Activated CD8-positive, alpha-beta memory T cell treated with anti-CD3 and anti-CD28 coated beads, Interleukin-2, amount 50 U/mL, for 4 hours (primary cell): ENCODE measurements at places on chromosomes 13 and 19.

DNA sequence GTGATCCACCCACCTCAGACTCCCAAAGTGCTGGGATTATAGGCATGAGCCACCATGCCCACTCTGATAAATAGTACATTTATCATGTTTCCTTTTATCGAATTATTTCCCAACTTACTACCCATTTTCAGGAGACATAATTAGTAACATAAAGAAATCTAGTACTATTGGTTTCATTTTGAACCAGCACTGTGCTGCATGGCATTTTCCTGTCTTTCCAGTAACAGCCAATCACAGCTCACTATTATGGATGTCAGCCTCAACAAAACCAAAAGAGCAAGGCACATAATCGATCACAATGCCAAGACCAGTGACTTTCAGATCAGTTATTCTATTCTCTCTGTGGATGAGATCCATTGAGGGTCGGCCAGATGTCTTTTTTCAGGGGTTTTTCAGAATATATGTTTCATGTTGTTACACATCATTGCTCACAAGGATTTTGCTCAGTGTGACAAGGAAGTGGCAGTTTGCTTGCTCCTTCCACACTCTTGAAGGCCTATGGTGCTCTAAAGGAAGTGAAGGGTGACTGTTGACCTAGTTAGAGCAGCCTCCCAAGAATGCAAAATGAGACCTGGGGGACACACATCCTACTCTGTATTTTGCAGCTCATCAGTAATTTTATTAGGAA is 233.4 kb downstream of the KCNRG start:
- DNase-seq = no peak

GRCh38 chr13:18944501-18945068 is 237.0 kb downstream of the TUBA3C start:
- no peak for DNase-seq

GRCh38 chr13:99827011-99827772 is 144.4 kb downstream of the ZIC5 start:
- DNase-seq = no peak

GRCh38 chr13:109366525-109366924 is 419.9 kb downstream of the IRS2 start:
- DNase-seq = no peak

DNA sequence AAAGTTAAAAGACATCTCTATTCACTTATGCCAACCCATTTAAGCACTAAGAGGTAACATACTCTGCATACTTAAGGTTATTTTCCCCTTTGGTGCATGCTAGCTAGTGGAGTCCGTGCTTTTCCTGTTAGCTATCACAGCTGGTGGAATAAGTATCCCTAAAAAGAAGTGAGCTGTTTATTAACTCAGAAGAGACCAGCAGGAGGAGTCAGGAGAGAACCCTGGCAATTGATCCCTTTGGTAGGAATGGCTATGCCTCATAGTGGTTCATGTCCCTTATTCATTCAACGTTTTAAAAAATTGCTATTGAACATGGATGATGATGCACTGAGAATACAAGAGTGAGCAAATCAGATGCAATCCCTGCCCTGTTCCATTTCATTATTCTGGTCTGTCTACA is 12.4 kb upstream of the NEK5 start:
- DNase-seq = no peak

- DNase-seq = no peak
Observed at GRCh38 chr13:33904431-33904830, 86.5 kb downstream of the RFC3 start.

GRCh38 chr13:100347968-100348367 is 240.6 kb downstream of the GGACT start:
- DNase-seq = no peak

- no peak for DNase-seq
Observed at GRCh38 chr13:72258340-72258981, 391.5 kb upstream of the DACH1 start.

GRCh38 chr19:57099199-57099661 is 20.6 kb upstream of the USP29 start:
- DNase-seq = peak; percentile 39

DNA sequence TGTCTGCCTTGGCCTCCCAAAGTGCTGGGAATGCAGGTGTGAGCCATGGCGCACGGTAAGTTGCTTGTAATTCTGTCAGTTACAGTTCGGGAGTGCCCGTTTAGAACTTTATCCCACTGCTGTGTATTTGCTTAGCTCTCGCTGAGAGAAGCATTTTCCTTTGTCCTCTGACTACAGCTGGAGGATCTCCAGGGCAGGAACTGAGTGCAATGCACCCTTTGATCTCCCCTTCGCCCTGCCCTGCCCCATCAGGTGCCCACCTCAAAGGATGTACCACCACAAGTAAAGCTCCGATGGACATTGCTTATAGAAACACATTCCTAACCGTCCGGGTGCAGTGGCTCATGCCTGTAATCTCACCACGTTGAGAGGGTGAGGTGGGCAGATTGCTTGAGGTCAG is 6.5 kb downstream of the BRME1 start:
- DNase-seq = no peak

- no peak for DNase-seq
Observed at GRCh38 chr19:56245121-56245740, 27.3 kb upstream of the EDDM13 start.

GRCh38 chr13:105790923-105791322 is 744.5 kb downstream of the EFNB2 start:
- no peak for DNase-seq

DNA sequence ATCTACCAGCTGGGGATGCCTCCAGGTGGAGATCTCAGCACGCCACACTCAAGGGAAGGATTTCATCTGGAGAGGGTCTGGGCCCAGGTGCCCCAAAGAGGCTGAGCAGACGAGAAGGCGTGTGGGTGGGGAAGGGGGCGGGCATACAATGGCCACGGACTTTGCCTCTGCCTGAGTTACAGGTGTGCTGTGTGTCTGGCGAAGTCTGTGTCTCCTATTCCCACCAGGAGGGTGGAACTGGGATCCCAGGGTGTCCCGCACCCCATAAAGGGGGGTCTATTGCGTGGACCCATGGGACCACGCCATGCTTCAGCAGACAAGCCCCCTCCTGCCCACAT is 3.6 kb downstream of the TLE2 start:
- DNase-seq = no peak

- no peak for DNase-seq
Observed at GRCh38 chr13:58729361-58729760, 1097.8 kb downstream of the PCDH17 start.

GRCh38 chr19:7792281-7792680 is 29.2 kb downstream of the CLEC4M start:
- DNase-seq = no peak

GRCh38 chr19:4059891-4060620 is 6.6 kb downstream of the ZBTB7A start:
- DNase-seq = peak; percentile 69

GRCh38 chr13:106472621-106473020 is 62.8 kb downstream of the EFNB2 start:
- DNase-seq = no peak

GRCh38 chr19:45547965-45548609 is 36.5 kb downstream of the OPA3 start:
- no peak for DNase-seq

DNA sequence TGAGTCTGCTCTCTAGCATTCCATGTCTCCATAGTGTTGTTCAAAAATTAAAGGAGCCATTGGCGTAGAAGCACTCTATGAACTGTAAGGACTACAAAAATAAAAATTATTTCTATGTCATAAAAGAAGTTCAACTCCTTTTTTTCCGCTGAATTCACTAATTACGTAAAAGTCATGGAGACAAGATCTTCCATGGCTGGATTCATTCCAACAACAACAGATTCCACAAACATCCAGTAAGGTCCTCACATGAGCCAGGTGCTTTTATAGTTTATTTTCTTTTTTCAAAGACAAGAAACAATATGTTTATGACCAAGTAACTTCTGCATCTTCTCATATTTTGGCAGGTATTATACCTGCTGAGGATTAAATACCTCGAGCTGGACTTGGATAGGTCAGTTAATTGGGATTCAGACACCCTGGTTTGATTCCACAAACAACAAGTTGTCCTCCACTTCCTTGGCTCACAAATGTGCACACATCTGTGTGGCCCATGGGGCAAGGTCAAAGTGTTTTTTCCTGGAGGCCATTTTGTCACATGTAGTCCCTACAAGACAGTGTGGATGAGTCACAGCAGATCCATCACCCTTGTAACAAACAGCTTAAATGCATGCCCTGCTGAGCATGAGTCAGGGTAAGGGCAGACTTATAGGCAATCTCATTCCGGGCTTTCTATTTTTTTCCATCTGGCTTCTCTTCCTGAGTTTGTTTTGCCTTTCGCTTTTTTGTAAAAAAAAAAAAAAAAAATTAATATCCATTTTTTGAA is 475.6 kb downstream of the COG6 start:
- DNase-seq = no peak

- no peak for DNase-seq
Observed at GRCh38 chr19:13964776-13965175, 12.5 kb downstream of the DCAF15 start.

- no peak for DNase-seq
Observed at GRCh38 chr13:21359855-21360254, 99.2 kb downstream of the ZDHHC20 start.

DNA sequence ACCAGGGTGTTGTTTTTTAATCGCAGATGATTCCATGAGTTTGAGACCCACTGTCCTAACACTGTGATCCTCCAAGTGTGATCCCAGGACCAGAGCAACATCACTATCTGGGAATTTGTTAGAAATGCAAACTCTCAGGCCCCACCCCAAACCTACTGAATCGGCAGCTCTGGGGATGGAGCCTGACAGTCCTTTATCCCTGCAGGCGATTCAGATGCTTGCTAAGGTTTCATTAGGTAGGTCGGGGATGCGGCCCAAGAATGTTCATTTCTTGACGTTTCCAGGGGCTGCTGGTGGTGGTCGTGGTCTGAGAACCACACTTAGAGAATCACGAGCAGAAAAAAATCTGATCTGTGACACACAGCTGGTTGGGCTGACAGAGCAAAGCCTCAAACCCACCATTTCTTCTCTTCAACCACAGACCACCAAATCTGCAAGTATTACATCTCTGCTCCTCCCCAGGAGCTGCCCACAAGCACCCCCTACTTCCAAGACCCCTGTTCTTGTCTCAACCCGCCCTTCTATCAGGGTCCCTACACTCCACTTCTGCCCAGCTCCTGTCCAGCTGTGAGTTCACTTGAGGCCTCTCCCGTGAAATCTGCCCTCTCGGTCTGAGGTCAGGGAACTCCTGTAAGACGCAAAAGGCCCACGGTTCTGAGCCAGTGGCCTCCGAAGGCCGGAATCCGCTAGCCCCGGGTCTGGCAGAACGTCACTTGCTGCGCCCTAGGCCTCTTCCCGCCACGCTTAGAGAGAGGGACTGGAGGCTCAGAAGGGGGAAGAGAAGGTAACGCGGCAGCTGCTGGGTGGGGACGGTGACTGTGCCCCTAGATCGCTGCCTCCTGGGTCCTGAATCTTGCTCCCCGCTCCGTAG is 1.1 kb upstream of the FARP1 start:
- DNase-seq = no peak

DNA sequence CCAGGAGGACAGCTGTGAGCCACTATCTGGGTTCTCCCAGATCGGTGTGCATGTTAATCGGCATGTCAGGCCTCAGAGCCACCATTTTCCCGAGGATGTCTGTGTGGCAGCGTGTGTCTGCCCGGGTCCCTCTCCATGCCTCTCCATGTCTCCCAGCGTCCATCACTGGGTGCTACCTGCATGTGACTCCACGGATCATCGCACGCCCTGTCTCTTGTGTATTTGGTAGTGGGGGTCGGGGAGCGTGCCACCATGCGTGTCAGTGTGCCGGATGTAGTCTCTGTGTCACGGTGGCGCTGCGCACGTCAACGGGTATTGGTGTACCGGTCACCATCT is 5.9 kb downstream of the NFIX start:
- DNase-seq = no peak

- DNase-seq = no peak
Observed at GRCh38 chr19:48955308-48955958, 758 bp downstream of the BAX start.

- DNase-seq = no peak
Observed at GRCh38 chr13:41552031-41552430, 94.7 kb downstream of the RGCC start.

- no peak for DNase-seq
Observed at GRCh38 chr19:8308891-8309291, 733 bp upstream of the CD320 start.
